Peyer's patch (tissue), 4 donors: ENCODE measurements at places on chromosomes 2 and 18.

DNA sequence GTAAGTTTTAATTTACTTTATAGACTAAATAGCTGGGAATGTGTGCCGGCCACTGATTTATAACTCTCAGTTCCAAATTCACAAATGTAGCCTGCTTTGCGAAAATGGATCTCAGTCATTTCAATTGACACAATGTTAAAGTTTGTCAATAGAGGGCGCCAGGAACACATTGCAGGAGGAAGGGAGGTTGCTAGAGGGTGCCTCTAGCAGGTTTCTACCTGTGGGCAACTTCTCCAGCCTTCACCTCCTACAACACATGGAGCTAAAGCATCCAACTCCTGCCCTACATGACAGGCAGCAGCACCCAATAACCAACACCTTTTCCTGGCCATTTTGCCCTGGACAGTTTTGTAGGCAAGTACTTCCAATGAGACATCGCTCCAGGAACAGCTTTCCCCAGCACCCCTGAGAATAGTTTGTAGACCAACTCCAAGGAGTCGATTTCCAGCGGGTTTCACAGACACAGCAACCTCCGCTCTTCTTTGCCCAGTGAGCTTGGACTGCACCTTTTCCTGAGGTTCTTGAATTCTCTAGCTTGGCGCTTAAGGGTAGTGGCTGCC lies 784.8 kb upstream of the CDH2 start:
- DNase-seq: no peak

DNA sequence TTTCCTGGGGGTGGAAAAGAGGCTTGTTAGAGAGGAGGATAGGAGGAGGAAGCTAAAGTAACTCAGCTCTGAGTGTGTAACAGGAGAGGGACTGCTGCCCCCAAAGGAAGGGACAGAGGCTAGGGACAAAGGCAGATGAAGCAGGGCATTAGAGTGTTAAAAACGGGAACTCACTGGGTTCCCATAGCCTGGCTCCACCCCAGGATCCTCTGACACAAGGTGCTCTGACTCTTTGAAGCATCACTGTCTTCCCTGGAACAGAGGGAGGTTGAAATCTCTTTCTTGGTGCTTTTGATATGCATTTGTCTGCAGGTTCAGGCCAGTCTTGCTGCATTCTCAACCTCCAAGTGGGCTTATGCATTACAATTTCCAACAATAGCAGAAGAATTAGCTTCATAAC lies 22.9 kb downstream of the IL36A start:
- DNase-seq: no peak

DNA sequence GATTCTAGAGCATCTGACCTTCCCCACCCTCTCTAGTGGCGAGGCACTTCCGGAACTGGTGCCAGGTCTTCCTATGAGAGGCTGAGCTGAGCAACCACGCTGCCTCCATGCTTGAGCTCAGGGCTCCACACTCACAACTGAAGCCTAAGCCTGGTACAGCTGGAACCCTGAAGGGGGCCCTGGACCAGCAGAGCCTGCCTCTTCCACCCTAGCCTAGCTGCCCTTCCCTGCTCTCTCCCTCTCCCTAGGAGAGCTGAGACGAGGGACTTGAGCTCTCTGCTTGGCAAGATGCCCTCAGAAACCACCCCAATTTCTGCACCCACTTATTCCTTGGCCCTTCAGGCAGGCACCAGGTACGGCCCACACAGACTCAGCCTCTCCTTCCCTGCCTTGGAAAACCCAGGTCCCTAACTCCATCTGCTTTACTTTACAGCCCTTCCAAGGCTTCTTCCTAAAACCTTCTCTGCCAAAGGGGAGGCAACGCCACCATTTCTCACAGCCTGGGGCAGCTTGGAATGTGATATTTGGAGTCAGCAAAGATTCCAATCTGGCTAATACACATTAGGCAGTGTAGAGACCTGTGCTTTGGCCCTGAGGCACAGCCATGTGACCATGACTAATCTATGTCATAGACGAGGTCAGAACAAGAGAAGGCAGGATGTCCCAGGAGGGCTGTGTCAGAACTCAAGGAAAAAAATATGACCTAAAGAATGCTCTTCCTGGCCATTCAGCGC lies 18.8 kb downstream of the COX7A2L start:
- no peak for DNase-seq

GRCh38 chr2:143139835-143140393 lies 10.7 kb downstream of the ARHGAP15 start:
- DNase-seq: no peak

DNA sequence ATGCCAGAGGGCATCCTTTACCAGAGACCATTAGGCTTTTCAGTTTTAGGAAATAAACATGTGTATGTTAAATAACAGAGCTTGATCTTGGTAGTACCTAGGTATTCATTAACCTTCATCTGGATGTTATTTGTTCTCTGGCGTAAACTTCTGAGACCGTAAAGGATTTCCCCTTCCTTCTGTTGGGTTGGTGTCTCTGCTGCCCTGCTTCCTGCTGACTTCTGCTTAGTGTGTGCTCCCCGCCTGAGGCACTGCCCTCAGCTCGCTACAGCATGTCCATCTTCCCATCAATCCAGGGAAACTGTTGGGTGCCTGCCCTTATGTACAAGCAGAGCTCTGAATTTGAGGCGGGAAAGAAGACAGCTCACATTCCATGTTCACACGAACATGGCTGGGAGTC lies 177.9 kb downstream of the TPGS2 start:
- DNase-seq: no peak

- no peak for DNase-seq
These were observed 388.1 kb upstream of the SPRED2 start for GRCh38 chr2:65820454-65820853.

GRCh38 chr2:26650713-26651469 lies 9.7 kb upstream of the CIB4 start:
- peak; percentile 24 for DNase-seq

DNA sequence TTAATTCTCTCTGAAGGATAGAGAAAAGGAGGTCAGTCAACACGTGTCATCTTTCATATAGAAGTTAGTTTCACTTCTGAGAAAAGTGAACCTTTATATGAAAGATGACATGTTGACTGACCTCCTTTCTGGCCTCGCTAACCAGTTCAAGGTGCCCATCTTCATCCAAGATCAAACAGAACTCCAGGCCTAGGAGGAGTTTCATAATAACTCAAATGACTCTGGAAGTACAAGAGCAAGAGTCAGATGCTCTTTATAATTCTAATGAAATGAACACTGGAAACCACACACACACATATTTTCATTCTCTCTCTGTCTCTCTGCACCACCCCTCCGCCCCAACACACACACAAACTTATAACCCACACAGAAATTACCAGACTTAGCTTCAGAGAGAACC lies 16.3 kb downstream of the ANKRD44 start:
- DNase-seq: no peak

- DNase-seq: no peak
These were observed 89.8 kb downstream of the INO80D start for GRCh38 chr2:205996161-205996560.

GRCh38 chr2:128467321-128467969 lies 148.8 kb upstream of the HS6ST1 start:
- DNase-seq: no peak

- no peak for DNase-seq
These were observed 94.9 kb downstream of the RNF152 start for GRCh38 chr18:61797696-61798590.

- no peak for DNase-seq
These were observed 158.2 kb upstream of the CCDC150 start for GRCh38 chr2:196481324-196481697.

DNA sequence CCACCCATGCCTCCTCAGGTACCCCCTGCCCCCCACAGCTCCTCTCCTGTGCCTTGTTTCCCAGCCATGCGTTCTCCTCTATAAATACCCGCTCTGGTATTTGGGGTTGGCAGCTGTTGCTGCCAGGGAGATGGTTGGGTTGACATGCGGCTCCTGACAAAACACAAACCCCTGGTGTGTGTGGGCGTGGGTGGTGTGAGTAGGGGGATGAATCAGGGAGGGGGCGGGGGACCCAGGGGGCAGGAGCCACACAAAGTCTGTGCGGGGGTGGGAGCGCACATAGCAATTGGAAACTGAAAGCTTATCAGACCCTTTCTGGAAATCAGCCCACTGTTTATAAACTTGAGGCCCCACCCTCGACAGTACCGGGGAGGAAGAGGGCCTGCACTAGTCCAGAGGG lies 803 bp upstream of the DES start:
- no peak for DNase-seq

DNA sequence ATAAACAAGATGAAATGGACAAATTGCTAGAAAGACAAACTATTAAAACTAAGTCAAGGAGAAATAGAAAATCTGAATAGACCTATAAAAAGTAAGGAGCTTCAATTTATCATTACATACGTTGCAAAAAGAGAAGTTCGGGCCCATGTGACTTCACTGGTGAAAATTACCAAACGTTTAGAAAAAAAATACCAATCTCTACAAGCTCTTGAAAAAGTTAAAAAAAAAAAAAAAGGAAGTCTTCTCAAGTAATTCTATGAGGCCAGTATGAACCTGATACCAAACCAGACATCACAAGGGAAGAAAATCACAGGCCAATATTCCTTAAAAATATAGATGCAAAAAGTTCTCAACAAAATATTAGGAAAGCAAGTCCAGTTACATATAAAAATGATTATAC lies 20.2 kb upstream of the ACVR2A start:
- no peak for DNase-seq

DNA sequence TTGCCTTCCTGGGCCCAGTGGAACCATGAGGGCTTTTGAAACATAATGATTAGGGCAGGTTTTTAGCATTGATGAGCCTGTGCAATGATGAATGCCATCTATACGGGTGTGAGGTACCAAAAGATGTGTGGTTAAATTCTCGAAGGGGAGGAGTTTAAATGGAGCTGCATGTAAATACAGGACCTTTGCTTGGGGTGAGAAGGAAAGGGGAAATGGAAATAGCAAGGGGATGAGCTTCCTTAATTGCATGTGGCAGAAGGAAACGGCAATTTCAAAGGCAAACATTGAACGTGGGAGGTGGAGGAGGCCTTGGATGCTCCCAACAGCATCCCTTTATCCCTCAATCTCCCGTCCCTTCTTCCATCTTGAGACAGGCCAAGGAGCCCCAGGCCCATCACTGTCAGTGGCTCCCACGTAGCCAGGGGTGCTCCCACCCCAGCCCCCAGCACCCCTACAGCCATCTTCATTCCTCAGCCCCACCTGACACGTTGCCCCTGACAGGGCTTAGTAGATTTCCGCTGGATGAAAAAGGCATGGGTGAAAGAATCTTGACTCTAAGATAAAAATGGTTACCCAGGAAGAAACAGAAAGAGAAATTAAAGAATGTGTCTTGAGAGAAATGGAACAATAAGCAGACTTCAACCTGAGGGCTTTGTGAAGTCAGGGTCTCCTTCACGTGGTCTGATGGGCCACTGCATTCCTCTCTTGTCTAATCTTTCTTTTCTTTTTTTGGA lies 32.5 kb downstream of the INPP5D start:
- DNase-seq: peak; percentile 37

- peak; percentile 71 for DNase-seq
These were observed 8.6 kb upstream of the RNF152 start for GRCh38 chr18:61901323-61901986.

GRCh38 chr2:159444754-159445153 lies 158.3 kb upstream of the WDSUB1 start:
- DNase-seq: no peak

DNA sequence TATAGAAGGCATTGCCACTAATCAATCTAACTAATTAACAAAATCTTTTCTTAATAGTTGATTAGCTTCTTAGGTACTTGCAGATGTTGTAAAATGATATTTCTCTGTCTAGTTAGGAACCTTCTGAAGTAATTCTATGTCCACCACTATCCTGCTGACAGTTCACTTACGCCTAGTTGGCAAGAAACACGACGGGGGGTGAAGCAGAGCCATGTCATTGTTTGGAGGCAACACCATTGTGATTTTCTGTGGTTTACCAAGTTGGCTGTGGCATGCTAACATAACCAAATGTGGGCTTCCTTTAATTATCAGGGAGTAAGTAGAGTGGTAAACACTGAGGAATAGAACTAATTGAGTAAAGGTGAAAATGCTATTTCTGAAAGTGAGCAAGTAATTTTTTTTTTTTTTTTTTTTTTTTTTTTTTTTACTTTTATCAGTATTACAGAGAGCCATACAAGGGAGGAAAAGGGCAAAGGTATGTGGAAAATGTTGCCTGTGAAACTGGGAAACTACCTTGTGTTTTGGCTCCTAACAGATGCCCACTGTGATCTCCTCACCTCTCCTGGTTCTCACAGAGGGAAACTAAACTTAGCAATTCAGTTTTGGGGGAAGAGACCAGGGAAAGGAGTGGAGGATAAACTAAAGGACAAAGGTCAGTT lies 126.8 kb downstream of the MEIS1 start:
- DNase-seq: no peak

DNA sequence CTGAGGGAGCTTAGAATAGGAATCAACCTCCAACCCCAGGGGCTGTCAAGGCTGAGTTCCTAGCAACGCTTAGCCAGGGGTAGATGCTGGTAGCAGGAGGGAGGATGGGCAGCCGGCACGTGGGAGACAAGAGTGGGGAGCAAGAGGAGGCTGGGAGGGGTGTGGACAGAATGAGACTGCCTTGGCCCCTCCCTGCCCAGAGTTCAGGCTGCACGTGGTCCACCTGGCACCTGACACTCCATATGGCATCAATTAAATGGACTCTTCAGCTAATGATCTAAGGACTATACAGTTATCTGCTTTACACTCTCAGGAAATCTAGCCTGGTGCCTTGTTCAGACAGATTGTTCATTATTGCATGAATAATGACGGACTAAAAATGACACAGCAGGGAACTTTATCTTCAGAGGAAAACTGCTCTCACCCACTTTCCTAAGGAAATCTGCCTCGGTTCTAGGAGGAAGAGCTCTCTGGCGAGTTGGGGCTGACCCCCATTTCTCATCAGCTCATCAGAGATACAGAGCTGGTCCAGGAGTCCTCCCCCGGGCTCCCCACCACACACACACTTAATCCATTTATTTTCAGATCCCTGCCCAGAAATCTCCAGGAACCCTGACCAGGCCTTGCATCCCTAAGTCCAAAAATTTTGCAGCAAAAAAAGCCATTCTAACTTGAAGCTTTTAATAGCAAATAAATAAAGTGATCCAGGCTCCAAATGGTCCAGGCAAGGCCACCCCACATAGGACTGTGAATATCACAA lies 102.1 kb upstream of the CDC42EP3 start:
- DNase-seq: no peak

- DNase-seq: no peak
These were observed 64.1 kb downstream of the AKAIN1 start for GRCh38 chr18:5132987-5133386.

DNA sequence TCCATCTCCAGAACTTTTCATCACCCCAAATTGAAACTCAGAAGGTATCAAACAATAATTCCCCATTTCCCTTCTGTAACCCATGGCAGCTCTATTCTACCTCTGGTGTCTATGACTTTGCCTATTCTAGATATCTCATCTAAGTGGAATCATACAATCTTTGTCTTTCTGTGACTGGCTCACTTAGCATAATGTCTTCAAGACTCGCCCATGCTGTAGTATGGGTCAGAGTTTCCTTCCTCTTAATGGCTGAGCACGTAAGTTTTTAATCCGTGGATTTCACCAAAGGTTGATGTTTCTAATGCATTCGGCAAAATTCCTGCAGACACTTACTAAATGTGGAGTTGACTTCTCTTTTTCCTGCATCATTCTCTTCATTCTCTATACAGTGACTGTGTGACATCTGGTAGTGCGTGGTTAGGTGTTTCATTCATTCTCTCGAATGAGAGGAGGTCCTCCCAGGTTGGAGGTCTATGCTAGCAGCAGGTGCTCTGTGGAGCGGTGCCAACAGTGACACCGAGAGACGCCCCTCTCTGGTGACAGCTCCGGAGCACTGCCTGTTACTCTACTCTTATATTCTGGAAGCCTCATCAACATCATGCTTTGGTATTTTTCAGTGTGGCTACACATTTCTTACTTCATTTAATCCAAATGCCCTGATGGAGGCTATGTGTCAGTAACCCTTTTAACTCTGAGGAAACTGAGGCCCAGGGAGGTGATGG lies 50.1 kb downstream of the ATOH8 start:
- DNase-seq: no peak

- no peak for DNase-seq
These were observed 138.4 kb upstream of the HS6ST1 start for GRCh38 chr2:128457006-128457604.
